ENCODE measurements at places on chromosomes 1 and 21.

DNA sequence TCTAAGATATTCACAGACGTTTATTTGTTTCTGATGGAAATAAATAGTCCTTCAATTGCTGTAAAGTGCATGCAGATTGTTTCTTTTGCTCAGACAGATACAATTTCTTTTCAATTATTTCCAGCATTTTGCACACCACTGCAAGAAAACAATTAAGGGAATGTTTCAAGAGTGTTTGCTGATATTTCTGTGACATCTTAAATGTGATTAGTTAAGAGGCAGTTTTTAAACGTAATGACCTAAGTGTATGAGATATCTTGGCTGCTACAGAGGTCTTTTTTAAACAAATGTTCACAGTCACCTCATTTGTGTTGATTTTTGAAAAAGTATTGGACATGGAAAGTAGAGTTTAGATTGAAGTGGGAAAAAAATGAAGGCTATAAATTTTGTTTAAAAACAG, 262.3 kb upstream of the BRINP3 start:
- DNase-seq = no peak

GRCh38 chr1:24641646-24642151, 1.4 kb upstream of the SRRM1 start:
- peak; percentile 4 for DNase-seq

- no peak for DNase-seq
Measured at GRCh38 chr21:33401630-33401992, 1.6 kb upstream of the IFNGR2 start.

GRCh38 chr1:184889166-184889565, 85.1 kb downstream of the NIBAN1 start:
- DNase-seq = no peak

DNA sequence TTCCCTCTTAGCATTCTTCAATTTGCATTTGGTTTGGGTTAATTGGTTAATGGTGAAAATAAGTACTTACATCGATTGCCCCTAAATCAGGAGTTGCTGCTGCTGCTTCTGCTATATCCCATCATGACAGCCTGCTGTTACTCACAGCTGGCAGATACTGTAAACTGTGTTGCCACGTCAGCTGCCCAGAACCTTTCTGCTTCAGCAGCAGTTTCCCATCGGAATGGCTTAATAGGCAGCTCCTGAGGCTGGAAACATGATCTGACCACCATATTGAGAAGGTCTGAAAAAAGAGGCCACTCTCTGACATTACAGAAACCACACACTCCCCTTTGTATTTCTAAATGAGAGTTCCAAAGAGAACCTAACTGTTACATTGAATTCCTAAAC, 14.3 kb upstream of the SEC16B start:
- DNase-seq = peak; percentile 93

DNA sequence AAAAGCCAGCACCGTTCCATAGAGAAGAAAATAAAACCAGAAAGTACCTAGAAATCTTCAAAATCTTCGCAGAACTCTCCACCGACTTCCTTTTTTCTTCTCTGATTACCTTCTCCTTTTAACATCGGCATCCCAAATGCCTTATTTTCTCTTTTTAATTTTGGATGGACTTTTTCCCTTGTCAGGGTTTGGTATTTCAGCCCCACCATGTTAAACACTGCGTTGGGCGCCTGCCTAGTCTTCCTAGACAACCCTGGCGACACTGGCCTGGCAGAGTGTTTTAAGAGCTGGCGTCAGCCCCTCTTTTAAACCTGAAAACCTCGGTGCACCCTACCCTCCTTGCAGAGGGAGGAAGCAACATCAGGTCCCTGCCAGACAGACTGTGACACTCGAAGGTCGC, 66.0 kb upstream of the EFHD2 start:
- DNase-seq = no peak

DNA sequence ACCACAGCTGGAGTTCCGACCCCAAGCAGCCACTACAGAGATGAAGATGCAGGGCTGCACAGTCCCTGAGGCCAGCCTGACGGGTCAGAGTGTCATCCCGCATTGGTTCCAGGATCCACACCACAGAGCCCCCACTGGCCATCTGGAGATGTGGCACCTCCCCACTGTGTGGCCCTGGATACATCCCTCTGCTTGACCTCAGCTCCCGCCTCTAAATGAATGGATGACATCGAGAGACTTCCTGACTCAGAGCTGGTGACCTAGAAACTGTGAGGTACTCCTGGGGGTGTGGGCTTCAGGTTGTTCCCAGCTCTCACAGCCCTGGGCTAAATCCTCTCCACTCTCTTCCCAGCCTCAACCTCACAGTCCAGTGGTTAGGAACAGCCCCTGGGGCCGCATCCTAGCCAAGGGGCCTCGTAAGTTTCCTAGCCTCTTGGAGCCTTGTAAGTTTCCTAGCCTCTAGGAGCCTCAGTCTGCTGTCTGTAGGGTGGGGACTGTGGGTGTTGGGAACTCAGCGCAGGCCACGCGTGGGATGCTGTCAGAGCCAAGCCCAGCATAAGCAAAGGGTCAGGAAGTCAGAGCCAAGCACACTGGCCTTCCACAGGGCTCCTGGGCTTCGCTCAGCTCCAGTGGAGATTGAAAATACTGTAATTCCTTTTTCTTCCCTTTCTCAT, 87.5 kb upstream of the RUNX3 start:
- DNase-seq = no peak

DNA sequence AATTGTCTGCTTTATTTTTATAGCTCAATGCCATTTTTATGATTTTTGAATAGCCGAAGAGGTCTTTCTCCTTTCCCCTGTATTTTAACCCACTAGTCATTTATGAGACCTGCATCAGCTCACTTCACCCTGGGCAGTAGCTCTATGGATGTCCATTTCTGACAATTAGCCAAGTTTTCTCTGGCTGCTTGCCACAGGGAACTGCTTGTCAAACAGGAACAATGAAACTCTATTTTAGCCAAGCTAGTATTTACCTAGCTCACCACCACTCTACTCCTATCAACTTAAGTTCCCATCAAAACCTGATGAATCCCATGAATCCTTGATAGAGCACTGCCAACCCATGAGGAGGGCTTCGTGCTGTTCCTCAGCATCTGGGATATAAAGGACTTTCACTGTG, 406.7 kb downstream of the RWDD3 start:
- no peak for DNase-seq

DNA sequence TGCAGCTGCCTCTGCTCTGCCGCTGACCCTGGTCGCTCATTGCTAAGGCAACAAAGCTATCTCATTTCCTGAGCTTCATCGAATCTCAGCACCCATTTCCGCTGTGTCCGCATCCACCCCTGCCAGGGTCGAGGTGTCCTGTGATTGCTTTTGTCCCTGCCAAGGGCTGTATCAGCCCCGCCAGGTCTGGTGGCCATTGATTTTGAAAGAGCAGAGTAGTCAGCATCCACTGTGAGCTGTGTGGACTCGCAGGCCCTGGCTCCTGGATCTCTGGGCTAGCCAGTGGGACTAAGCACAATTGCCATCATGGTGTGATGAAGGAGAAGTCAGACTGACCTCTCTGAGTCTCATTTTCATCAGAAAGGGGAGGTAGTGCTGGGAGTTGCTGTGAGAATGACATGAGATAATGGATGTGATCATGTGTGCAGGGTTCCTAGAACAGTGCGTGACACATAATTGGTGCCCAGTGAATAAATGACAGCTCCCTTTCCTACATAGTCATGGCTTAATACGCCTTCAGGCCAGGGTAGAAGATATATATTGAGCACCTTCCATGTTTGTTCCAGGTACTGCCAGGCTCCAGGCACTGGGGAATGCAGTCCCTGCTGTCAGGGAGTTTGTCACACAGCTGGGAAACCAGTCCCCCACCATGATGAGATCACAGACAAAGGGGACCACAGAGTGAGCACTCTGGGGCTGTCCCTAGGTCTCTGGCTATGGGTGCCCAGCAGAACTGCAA, 32.1 kb downstream of the NAV1 start:
- DNase-seq = no peak

GRCh38 chr21:16534408-16535101, 804.8 kb downstream of the USP25 start:
- no peak for DNase-seq
